ENCODE measurements at places on chromosomes 12 and 14.

DNA sequence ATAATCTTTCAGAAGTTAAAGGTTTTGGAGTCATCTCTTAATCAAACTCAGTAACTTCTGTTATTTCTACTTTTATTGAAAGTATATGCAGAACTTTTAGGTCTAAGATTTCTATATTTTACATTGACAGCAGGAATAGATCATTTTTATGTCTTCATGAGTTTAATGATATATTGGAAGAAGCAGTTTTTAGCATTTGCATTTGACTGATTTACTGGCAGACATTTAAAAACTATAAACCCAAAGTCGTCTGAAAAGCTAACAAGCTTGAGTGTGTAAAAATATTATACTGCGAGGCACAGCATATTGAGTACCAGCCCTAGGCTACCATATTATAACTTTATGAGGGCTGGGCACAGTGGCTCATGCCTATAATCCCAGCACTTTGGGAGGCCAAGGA lies 214.0 kb upstream of the GARIN2 start:
- DNase-seq = no peak

DNA sequence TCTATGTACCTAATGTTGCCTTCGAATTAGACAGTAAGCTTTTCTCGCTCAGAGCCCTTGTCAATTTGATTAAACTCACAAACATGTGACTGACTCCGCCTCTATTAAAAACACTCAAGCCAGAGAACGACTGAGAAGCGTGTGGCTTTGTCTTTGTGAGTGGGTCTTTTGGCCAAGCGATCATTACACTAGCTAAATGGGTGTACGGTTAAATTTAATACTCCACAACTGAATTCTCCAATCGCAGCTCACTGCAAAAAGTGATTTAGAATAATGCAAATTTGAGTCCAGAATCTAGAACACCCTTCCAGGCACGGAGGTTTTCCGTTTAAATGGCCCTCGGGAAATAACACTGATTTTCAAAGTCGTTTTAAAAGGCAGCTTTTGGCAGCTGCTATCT lies 253.7 kb downstream of the EFCAB11 start:
- DNase-seq = no peak

- DNase-seq = no peak
Observed at GRCh38 chr12:12095021-12095420, 24.3 kb downstream of the BCL2L14 start.

- no peak for DNase-seq
Observed at GRCh38 chr12:125249932-125250331, 184.7 kb downstream of the AACS start.

GRCh38 chr14:91388551-91388975 lies 29.1 kb downstream of the CCDC88C start:
- DNase-seq = no peak

DNA sequence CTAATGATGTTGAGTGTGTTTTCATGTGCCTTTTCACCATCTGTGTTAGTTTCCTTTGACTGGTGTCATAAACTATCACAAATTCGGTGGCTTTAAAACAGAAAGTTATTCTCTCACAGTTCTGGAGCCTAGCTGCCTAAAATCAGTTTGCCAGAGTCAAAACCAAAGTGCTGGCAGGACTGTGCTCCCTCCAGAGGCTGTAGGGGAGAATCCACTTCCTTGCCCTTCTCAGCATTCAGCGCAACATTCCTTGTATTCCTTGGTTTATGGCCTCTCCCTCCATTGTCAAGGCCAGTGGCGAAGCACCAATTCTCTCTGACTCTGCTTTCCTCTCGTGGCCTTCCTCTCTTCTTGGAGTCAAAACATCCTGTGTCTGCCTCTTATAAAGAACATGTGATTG lies 174.2 kb upstream of the PDE3A start:
- DNase-seq = no peak

GRCh38 chr12:4562034-4562657 lies at the start of gene DYRK4:
Gene DYRK4, plus strand, starts transcription at chr12:4562208. Its CDS starts 38 bp downstream, at chr12:4562246.
- no peak for DNase-seq

DNA sequence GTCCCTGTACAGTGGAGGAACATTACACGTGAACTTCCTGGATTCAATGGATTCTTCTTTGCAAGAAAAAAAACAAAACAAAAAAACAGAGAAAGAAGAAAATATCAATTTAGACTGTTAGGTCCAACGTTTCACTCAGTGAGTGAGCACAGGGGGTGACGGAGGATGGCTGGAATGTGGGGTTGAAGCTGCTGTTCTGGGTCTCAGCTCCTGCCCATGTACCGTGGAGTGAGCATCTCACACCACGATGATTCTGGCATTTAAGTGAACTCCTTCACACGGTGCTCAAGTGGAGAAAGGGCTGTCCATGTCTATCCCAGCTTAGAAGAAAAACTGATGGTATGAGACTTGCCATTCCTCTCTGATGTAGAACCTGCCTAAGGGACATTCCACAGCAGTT lies 23.2 kb downstream of the CCND2 start:
- DNase-seq = no peak

- DNase-seq = no peak
Observed at GRCh38 chr12:50520416-50521207, 15.8 kb downstream of the DIP2B start.

DNA sequence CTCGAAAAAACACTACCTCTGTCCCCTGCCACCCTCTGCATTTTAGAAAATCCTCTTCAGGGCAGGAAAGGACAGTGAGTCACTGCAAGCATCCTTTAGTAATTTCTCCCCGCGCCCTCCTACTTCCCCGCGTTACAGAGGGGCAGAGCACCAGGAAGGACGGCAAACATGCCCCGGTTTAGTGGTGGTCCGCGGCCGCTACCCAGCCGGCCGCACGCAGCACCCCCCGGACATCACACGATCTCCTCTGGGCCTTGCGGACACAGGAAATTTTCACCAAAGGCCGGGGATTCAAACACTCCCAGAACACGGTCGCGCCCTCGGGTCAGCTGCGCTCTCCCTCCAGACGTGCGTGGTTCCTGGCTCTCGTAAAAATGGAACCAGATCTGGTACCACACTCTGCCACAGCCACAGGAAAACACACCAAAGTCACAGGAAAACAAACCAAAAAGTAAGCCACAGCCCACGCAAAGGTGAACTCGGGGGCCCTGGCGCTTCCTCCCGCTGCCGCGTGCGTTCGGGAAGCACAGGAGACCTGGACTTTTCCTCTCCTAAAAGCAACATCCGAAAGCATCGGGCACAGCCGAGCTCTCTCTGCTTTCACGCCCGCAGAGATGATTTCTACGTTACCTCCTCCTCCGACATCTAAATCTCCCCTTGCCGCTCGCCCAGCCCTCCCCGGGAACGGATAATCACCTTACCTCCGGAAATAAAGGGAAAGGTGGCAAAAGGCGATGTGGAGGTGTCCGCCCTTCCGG lies 839 bp downstream of the SLC38A1 start:
- peak; percentile 2 for DNase-seq

- DNase-seq = no peak
Observed at GRCh38 chr14:104979758-104980610, 1.8 kb upstream of the AHNAK2 start.

GRCh38 chr12:124340080-124340900 lies 45.4 kb downstream of the RFLNA start:
- no peak for DNase-seq

GRCh38 chr14:93319958-93320357 lies 12.9 kb downstream of the BTBD7 start:
- DNase-seq = no peak

DNA sequence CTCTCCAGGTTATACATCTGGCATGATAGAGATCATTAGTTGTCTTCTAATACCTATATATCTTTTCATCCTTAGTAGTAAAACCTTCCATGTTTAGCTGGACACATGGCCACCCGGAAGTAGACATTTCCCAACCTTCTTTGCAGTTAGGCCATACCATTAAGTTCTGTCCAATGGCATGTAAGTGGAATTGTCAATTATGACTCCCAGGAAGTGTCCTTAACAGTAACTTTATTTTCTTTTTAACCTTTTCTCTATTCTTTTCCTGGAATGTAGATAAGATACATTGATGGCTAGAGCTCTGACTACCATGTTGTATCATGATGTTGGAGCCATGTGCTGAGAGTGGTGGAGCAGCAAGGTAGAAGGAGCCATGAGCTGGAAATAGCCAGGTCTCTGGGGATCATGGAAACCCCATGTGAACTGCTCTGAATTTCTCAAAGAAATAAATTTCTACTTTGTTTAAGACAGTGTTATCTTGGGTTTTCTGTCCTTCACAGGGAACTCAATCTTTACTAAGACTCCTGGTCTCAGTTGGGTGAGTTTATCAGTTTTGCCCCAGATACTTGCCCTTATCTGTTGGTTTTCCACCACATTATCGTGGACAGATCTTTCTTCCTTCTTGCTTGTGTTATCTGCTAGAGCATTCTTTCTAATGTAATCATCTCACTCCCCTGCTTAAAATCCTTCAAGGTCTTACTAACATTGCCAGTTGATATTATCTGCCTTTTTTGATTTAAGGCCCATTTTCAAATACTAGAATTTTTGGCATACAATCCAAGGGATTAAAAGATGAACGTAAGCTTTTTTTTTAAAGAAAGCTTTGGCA lies 5.1 kb upstream of the LTA4H start:
- no peak for DNase-seq

GRCh38 chr14:52060080-52060479 lies 8.8 kb downstream of the NID2 start:
- no peak for DNase-seq

DNA sequence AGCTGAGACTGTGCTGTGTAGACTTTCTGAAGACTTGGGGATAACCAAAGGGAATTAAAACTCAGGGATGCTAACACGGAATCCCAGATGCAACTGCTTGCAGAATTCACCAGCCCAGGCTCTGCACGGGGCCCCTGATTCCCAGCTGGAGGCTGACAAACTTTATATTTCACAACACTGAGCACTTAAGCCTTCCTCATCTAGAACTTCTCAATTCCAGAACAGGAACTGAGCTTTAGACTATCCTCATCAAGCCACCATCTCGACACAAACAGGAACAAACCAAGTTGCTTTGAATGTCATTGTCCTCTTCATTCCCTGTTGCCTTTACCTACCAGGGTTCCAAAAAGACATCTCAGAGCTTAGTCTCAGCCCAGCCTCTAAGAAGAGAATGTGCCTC lies 22.2 kb downstream of the CCDC63 start:
- DNase-seq = no peak

DNA sequence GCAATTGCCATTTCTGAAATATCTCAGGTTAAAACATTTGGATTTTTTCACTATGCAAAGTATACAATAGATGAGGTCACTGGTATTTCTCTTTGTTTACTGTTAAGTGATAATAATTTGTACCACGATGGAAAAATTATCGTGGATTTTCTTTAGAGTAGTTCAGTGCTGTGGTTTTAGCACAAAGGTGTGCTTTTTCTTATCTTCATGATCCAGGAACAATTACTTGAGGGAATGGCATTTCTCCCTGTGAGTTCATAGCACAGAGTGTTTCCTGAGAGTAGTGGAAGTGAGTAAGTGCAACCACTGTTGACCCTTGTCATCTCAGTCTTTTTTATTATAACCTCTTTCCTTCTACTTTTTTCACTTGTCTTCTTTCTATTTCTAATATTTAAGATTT lies 86.8 kb downstream of the FGD4 start:
- DNase-seq = no peak

GRCh38 chr14:30287579-30288445 lies 271.1 kb upstream of the G2E3 start:
- no peak for DNase-seq

DNA sequence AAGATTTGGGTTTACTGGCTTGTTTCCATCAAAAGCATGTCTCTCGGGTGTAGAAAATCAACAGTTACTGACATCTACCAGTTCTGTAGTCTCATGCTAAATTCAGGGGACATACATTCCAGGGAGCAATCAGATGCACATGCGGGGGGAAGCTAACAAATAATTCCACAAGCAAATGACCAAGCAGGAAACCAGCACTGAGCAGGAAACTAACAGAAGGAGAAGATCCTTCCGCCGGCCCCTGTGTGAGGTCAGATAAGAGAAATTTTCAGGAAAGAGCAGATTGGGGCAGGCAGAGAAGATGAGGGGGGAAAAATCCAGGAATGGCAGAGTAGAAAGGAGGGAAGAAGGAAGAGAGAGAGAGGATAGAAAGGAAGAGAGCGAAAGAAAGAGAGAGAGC lies 127.6 kb upstream of the TMCC3 start:
- DNase-seq = no peak

GRCh38 chr14:21385188-21385904 lies 1.5 kb upstream of the SUPT16H start:
- no peak for DNase-seq

- DNase-seq = no peak
Observed at GRCh38 chr12:83040339-83040738, 353.6 kb downstream of the TMTC2 start.

DNA sequence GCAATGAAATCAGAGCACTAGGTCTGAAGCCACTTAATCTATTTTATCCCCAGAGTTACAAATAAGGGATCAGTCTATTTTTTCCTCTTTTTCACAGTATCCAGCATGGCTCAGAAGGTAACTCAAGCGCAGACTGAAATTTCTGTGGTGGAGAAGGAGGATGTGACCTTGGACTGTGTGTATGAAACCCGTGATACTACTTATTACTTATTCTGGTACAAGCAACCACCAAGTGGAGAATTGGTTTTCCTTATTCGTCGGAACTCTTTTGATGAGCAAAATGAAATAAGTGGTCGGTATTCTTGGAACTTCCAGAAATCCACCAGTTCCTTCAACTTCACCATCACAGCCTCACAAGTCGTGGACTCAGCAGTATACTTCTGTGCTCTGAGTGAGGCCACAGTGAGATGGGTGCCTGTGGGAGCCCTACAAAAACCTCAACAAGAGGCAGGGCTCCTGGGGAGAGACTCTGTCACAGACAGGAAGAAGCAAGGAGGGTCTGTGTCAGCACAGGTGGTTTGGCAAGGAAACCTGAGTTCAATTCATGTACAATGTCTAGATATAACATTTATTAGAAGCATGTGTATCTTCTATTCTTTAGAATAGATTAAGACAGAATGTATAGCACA lies 334.3 kb upstream of the OR4E1 start:
- DNase-seq = no peak

GRCh38 chr12:82757656-82758055 lies 71.0 kb downstream of the TMTC2 start:
- no peak for DNase-seq

- no peak for DNase-seq
Observed at GRCh38 chr12:68451261-68452077, 119.3 kb upstream of the MDM1 start.

GRCh38 chr12:123005081-123005626 lies 24.7 kb downstream of the ARL6IP4 start:
- DNase-seq = no peak

GRCh38 chr12:101924618-101925017 lies 47.2 kb downstream of the DRAM1 start:
- DNase-seq = no peak

DNA sequence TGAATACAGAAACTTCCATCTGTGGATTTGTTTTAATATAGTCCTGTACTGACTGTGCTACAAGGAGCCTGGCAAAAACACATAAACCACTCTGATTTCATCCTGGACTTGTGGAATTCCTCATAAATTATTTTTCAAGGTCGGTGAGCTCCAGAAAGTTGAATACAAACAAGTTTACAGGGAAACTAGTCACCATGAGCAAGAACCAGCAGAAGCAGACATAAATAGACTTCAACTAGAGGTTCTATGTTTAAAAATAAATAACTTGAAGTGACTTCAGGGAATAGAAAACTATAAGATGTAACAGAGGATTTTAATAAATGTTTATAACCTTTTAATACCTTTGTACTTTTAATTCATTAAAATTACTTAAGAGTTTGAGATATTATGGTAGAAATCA lies 63.5 kb downstream of the EFCAB11 start:
- DNase-seq = no peak

- DNase-seq = no peak
Observed at GRCh38 chr14:103067231-103067954, 10.0 kb upstream of the CDC42BPB start.

All from stimulated activated CD4-positive, alpha-beta T cell treated with anti-CD3 and anti-CD28 coated beads, TNF-alpha, amount 100 ng/mL, for 1 hour (primary cell).